Glutamatergic neuron (in vitro differentiated cells): ENCODE measurements at places on chromosomes 5 and 9. TPM values are rescaled to one million over a fixed set of nuclear protein-coding genes. Genes with fewer than 3 reads are reported as not detected.
A peak's percentile ranks its signal among the peaks of the same experiment; 100 is the strongest.

DNA sequence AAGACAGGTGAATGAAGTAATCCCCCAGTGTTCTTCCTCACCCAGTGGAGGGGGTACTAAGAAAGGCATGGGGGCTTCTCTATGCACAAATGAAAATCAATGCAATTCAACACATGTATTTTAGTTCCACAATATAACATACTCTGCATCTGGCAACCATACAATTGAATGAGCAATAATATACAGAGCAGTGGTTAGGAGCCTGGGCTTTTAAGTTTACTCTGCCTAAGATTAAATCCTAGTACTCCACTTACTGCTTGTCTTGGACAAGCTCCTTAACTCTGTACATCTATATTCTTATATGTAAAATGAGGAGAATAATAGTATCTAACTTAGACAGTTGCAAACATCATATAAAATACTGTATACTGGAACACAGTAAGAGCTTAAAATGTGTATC is 195.4 kb upstream of the TRIM32 start:
- DNase-seq = no peak

GRCh38 chr5:180494060-180494509 is at the start of gene CNOT6:
CNOT6 (plus strand) TSS chr5:180494379; CDS start chr5:180529277, 34,898 bp downstream.
- peak; percentile 98 for DNase-seq

DNA sequence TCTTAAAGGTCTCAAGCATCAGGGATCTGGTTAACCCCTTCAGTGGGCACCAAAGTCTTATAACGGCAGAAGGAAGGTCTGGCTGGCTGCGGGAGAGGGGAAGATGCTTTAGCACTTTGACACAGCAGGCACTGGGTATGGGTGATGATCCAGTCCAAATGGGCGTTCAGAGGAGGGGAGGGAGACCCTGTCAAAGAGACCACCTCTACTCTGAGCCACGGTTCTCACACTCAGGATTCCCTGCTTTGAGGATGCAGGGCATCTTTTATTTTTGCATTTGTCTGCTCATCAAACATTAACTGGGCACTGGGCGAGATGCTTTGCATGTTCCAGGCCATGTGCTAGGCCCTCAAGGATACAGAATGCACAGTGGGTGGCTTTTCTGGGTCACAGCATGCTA is 204.0 kb downstream of the DAB2IP start:
- no peak for DNase-seq

DNA sequence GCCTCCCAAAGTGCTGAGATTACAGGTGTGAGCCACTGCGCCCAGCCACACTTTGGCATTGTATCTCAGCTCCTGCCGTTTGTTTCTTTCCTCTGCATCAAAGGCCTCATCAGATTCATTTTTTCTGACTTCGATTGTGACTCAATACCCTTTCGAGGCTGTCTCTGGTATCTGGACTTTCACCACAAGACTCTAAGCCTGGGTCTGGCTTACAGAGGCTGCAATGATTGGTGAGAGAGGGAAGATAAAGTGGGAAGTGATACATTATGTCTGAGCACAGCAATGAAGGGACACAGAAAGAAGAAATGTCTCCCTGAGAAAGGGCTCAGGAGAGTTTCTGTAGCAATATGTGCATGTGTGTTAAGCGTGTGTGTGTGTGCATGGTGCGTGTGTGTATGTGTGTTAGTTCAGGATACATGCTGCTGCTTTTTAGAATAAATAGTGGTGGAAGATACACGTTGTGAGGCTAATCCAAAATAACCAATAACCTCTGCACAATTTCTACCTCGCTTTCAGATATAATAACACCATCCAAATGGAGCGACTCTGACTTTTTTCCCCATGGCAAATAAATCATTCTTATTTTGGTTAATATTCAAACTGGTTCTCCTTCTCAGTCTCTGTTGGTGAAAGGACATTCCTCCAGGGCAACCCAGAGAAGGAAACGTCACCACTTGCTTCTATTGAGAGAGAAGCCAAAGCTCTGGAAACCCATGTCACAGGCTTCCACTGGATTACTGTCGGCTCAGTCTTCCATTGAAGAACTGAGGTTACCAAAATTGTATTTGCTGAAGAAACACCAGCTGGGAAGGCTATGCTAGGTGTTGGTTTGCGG is 8.1 kb upstream of the DAB2 start:
- DNase-seq = no peak

ALDH1B1 gene
- 15.3 TPM for total RNA-seq

GRCh38 chr5:95439801-95440493 is 48.8 kb downstream of the FAM81B start:
- no peak for DNase-seq

DNA sequence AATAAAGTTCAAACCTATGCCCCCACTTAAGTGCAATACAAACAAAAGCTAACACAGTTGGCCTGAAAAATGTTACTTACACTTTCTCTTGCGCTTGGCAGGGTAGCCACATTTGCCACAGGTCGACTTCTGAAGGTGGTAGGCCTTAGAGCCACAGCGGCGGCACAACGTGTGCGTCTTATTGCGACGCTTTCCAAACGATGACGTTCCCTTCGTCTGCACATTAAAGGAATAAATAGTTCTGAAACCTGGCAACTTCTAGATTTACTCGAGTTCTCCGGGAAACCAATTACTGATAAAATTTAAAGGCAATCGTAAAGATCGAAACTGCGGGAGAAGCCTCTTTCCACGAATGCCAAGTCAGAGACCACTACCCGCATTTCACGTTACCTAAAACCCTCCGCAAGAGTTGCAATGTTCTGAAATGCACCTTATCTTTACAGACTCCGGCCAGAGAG is 602 bp downstream of the RPL37 start:
- no peak for DNase-seq

GRCh38 chr9:11915699-11916098 is 777.5 kb upstream of the TYRP1 start:
- DNase-seq = no peak
